Stimulated activated CD8-positive, alpha-beta memory T cell treated with anti-CD3 and anti-CD28 coated beads, Interleukin-12 subunit alpha, Interleukin-12 subunit beta, amount 100 ng/mL, for 1 hour (primary cell): ENCODE measurements at places on chromosomes 16 and 17.
A peak's percentile ranks its signal among the peaks of the same experiment; 100 is the strongest.

- DNase-seq: no peak
Observed at GRCh38 chr16:57995721-57996405, 4.6 kb downstream of the ZNF319 start.

- DNase-seq: no peak
Observed at GRCh38 chr17:79332011-79332554, 257.5 kb downstream of the ENGASE start.

DNA sequence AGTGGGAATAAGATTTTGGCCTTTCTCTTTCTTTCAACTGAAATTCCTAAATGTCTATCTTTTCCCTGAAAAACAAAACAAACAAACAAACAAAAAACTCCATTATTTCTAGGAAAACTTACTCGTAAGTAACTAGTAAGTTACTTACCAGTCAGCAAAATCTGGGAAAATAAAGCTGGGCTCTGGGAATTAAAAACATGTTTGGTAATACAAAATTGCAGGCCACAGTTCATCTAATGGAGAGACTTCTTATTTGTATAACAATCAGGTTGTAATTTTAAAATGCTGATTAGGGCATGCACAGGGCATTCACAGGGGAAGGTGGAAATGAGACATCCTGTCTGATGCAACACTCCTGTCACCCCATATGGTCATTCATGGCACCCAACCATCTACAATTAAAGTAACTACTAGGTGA lies 3.8 kb upstream of the WIPI1 start:
- no peak for DNase-seq

- DNase-seq: no peak
Observed at GRCh38 chr17:42980766-42981397, 517 bp downstream of the RUNDC1 start.

DNA sequence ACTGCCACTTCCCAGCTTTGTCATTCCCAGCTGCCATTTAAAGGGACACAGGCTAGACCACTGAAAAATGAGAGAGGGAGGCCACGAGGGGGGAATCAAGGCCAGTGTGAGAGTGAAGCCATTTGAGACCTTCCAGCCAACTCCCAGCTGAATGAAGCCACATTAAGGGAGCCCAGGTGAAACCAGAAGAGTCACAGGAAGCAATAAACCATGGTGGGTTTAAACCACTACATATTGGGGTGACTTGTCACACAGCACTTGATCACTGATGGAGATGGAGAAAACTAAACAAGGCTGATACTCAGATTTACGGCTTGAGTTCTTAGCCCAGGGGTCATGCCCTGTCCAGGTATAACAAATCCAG lies 2.8 kb upstream of the NUBP1 start:
- no peak for DNase-seq

- DNase-seq: no peak
Observed at GRCh38 chr17:77692571-77693161, 265.8 kb upstream of the TNRC6C start.

DNA sequence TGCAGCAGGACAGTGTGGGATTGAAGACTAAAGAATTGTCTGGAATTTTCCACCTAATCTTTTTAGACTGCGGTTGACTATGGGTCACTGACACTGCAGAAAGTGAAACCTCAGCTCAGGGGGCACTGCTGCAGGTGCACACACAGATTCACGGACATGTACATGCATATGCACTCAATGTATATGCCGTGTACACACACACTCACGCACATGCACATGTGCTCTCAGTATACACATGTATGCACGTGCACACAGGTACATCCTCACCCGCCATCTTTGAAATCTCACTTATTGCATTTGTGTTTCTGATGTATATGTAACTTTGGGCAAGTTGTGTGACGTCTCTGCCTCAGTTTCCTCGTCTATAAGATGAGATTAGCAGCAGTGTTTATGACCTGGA lies 27.3 kb downstream of the CMIP start:
- no peak for DNase-seq

DNA sequence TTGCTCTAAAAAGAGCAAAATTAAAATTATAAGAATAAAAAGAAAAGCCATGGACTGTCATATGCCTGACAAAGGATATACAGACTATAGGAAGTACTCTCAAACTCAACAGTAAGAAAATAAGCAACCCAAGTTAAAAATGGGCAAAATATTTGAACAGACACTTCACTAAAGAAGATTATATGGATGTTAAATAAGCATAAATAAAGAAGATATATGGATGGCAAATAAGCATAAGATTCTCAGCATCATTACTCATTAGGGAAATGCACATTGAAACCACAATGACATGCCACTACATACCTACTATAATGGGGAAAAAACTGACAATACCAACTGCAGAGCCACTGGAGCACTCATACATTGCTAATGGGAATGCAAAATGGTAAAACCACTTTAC lies 14.9 kb upstream of the BEAN1 start:
- no peak for DNase-seq

GRCh38 chr16:21150375-21151001 lies at the start of gene DNAH3:
Gene DNAH3 (minus strand): TSS chr16:21150846. CDS start chr16:21150319, 527 bp downstream.
- DNase-seq: no peak

GRCh38 chr17:80559825-80560251 lies 15.2 kb downstream of the RPTOR start:
- no peak for DNase-seq

GRCh38 chr16:1592446-1592845 lies 19.4 kb downstream of the IFT140 start:
- DNase-seq: no peak

- DNase-seq: no peak
Observed at GRCh38 chr17:63082273-63082861, 116.3 kb downstream of the TANC2 start.

DNA sequence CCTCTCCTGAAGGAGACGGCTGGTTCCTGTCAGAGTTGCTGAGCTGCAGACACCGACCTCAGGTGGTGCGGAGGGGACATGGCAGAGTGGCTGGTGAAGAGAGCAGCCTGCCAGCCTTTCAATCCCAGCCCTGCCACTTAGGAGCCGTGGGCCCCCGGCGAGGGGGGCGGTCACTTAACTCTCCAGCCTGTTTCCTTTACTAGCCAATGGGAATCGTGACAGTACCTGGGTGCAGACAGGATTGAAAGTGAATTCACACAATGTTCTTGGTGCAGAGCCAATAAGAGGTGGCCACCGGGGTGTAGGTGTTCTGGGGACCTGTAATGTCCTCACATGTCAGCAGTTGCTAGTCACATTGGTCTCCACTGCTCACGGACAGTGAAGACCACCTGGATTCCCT lies 13.5 kb downstream of the ACE start:
- no peak for DNase-seq

GRCh38 chr16:66901626-66902025 lies 17.1 kb downstream of the CDH16 start:
- no peak for DNase-seq

- peak; percentile 85 for DNase-seq
Observed at GRCh38 chr17:58331815-58332777, 3.5 kb upstream of the TSPOAP1 start.

GRCh38 chr16:69367980-69368379 lies 16.4 kb upstream of the TMED6 start:
- DNase-seq: no peak

- no peak for DNase-seq
Observed at GRCh38 chr16:83935005-83935857, 17.8 kb upstream of the OSGIN1 start.
